ENCODE measurements at places on chromosomes 5 and 9.

- DNase-seq, result no peak
Observed at GRCh38 chr5:149610589-149611255, 29.4 kb downstream of the ARHGEF37 start.

- no peak for DNase-seq
Observed at GRCh38 chr9:83056174-83056573, 6.8 kb downstream of the RASEF start.

GRCh38 chr5:43627028-43627427 lies 24.0 kb downstream of the NNT start:
- no peak for DNase-seq

DNA sequence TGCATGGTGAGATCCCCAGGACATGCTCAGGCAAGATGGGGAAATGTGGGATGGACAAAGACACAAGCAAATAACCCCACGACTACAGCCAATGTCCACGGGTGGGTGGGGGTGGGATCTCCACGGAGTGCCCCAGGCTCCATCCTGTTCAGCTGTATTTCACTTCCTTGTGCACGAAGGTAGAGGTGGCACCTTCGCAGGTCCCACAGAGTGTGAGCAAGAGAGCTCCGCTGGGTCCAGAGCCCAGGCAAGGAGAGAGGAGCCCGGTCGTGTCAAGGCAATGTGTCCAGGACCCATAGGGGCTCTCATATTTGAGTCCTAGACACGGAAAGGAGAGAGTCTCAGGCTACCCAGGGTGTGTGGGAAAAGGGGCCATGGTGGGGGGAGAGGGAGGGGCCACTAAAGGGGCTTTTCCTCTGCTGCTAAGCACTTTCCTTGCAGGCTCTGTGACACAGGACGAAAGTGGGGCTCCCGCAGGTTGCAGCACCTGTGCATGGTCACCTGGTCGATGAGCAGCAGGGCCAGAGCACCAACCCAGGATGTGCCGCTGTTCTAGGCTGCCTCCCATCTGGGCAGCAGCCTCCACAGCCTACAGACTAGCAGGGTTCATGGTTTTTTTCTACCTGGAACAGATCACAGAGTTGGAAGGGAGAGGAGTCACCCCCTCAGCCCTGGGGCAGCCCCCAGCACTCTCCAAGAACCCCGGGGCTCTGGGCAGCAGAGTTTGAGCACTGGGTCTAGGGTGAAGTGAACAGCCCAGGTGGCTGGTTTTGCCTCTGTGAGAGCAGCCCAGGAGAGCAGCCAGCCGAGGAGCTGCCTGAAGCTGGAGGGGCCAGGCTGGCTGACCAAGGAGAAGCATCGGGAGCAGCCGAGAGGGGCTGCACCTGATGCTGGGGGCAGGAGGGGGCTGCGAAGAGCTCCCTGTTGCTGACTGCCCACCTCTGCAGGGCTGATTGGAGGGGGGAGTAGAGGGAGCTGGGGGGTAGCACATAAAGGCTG lies 100.7 kb upstream of the MVB12B start:
- no peak for DNase-seq

- no peak for DNase-seq
Observed at GRCh38 chr5:131514316-131515283, 120.4 kb downstream of the RAPGEF6 start.

GRCh38 chr9:81826517-81826906 lies 101.7 kb upstream of the SPATA31D4 start:
- no peak for DNase-seq

GRCh38 chr9:114924327-114924726 lies 6.1 kb downstream of the TNFSF8 start:
- no peak for DNase-seq

- no peak for DNase-seq
Observed at GRCh38 chr5:54135042-54135441, 175.3 kb downstream of the ARL15 start.

- no peak for DNase-seq
Observed at GRCh38 chr9:135513351-135513846, 7.8 kb upstream of the LCN1 start.

- no peak for DNase-seq
Observed at GRCh38 chr5:169706758-169707450, 69.8 kb downstream of the DOCK2 start.

GRCh38 chr5:124644138-124644537 lies 102.3 kb downstream of the ZNF608 start:
- DNase-seq, result no peak

- peak; percentile 77 for DNase-seq
Observed at GRCh38 chr5:97618721-97619120, 435.7 kb upstream of the RIOK2 start.

- no peak for DNase-seq
Observed at GRCh38 chr5:141845371-141845851, 32.8 kb downstream of the PCDH1 start.

All from fibroblast of skin of left biceps (primary cell).